ENCODE measurements at places on chromosomes 4 and X.

DNA sequence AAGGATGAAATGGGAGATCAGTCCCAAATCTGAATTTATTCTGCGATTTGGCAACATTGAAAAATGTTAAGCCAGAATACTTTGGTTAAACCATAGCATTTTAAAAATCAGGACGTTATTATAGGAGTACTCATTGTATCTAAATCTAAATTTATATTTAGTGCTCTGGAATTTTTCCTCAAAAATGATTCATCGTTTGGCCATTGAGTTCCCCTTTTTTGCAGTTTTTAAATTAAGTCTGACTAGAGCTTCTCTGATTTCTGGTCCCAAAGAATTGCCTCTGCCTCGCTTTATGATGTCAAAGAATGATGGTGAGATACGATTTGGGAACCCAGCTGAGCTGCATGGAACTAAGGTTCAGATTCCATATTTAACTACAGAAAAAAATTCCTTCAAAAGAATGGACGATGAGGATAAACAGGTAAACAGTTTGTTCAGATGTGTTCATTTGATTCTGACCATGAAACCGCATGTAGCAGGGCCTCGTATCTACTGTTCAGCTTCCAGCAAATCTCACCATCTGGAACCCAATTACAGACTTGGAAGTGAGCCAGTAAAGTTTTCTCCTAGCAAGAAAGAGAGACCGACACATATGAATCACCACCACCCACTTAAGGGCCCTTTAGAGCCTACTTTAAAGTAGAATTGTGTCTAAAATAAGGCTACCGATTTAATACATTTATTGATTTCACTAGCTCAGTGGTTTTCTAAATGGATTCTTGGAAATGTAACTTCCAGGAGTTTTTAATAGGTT lies 75.6 kb downstream of the REPS2 start:
- no peak for DNase-seq

DNA sequence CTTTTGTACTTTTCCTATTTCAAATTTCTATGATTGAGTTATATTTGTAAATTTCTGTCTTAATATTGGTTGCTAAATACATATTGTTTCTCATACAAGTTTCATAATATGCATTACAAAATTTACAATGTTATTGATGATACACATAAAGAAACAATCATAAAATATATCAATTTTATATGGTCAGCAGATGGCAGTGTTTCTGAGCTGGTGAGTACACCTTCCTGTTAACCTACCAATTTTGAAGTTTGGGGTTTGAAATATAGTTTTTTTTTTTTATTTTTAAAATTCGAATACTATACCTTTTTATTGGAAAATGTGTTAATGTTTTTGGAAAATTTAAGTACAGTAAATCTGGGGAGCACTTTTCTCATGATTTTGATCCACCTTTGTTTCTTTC lies 1953.1 kb upstream of the ADGRL3 start:
- no peak for DNase-seq

GRCh38 chr4:18754180-18754579 lies 732.6 kb upstream of the LCORL start:
- no peak for DNase-seq

DNA sequence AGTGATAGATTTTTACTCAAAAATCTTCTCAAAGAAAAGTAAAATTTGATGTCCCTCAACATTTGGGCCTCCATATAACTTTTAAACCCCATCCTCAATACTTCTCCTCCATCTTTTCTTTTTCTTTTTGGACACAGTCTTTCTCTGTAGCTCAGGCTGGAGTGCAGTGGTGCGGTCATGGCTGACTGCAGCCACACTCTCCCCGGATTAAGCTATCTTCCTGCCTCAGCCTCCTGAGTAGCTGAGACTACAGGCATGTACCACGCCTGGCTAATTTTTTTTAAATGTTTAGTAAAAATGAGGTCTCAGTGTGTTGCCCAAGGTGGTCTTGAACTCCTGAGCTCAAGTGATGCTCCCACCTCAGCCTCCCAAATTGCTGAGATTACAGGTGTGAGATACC lies 33.1 kb downstream of the KDM6A start:
- DNase-seq = no peak

- DNase-seq = no peak
These were observed 128.5 kb downstream of the NFKB1 start for GRCh38 chr4:102629673-102630072.

DNA sequence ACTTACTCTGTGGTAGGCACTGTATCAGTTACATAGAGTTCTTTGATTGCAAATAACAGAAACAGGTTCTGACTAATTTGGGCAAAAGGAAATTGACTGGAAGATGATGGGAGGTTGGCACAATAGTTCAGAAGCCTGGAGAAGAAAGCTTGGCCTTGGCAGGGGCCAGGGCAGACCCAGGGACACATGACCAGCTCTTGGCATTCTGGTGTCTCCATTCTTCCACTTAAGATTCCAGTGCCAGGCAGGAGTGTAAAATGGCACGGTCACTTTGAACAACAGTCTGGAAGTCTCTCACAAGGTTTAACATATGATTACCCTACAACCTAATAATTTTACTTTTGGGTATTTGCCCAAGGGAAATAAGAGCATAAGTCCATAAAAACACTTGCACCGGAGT lies 175.9 kb downstream of the BCOR start:
- DNase-seq = no peak

- DNase-seq = no peak
These were observed 463.4 kb upstream of the GRID2 start for GRCh38 chr4:91840359-91840758.

DNA sequence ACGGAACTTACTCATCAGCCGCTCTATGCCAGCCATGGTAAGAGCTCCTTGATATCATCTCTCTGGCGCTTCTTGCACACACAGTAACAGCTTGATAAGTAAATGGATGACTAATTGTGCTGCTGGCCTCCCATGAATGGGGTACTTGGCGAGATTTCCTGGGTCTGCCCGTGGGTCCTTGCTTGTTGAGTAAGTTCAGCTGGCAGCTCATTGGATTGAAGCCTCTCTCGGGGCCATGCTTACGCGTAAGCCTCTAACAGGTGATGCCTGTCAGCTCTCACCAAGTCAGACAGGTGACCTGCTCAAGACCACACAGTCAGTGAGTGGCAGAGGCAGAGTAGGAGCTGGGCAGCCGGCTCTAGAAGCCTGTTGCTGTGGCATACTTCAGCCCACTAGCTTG lies 7.7 kb downstream of the NSG1 start:
- no peak for DNase-seq
